ENCODE measurements at places on chromosomes 5 and 9.
A peak's percentile ranks its signal among the peaks of the same experiment; 100 is the strongest.

DNA sequence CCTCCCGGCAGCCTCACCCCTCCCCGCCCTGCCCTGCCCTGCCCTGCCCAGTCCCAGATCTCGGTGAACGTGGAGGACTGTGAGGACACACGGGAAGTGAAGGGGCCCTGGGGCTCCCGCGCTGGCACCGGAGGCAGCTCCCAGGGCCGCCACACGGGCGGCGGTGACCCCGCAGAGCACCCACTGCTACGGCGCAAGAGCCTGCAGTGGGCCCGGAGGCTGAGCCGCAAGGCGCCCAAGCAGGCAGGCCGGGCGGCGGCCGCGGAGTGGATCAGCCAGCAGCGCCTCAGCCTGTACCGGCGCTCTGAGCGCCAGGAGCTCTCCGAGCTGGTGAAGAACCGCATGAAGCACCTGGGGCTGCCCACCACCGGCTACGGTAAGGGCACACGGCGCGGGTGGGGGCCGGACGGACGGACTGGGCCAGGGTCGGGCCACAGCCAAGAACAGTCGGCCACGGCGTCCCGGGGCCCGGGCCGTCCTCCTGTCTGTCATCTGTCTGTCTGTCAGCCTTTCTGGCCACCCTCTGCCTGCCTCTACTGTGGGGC lies 84.2 kb downstream of the KCNT1 start:
- no peak for DNase-seq

GRCh38 chr9:105637787-105638395 lies 24.4 kb upstream of the TAL2 start:
- no peak for DNase-seq

- no peak for DNase-seq
These were observed 65.8 kb upstream of the NFIL3 start for GRCh38 chr9:91489361-91489899.

GRCh38 chr5:77449981-77450380 lies 42.1 kb downstream of the WDR41 start:
- DNase-seq, result no peak

- no peak for DNase-seq
These were observed 229.4 kb downstream of the ADAMTSL1 start for GRCh38 chr9:18703151-18703900.

- DNase-seq, result peak; percentile 52
These were observed 284.5 kb downstream of the RFX3 start for GRCh38 chr9:3241290-3241689.

- DNase-seq, result peak; percentile 85
These were observed 254.8 kb downstream of the CDK5RAP2 start for GRCh38 chr9:120324996-120325642.

DNA sequence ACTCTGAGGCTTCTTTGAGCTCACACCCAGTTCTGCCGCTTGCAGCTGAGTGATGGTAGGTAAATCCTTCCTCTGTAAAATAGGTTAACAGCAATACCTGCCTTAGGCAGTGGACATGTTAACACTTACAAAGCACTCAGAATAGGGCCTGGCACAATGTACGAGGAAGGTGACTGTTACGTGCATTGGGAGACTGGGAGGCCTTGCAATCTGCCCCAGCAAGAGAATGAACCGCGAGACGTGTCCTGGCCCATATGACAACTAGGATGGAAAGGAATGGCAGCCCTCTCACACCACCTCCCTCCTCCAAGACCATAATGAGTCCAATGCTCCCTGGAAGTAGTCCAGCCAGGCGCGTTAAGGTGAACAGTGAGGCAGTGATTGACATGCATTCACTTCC lies 23.1 kb upstream of the AKNA start:
- no peak for DNase-seq

DNA sequence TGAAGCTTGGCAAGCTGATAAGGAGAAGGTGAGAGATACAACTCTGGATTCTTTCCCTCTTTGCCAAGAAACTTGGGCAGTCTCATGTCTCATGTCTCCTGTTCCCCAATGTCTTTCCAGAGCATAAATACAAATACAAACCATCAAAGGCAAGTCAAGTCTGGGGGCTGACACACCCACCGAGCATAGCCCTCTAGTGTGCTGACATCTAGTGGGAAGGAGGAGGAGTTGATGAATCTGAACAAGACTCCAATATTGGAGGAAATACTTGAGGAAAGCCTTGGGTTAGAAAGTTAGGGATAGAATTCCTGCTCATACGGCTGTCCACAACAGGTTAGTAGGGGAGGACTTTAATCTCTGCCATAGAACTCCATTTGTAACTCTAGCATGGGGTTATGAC lies 8.6 kb downstream of the MLANA start:
- DNase-seq, result no peak

GRCh38 chr5:54177058-54177457 lies 133.3 kb downstream of the ARL15 start:
- no peak for DNase-seq

- peak; percentile 96 for DNase-seq
These were observed 26.3 kb downstream of the OR2V2 start for GRCh38 chr5:181173420-181174342.

DNA sequence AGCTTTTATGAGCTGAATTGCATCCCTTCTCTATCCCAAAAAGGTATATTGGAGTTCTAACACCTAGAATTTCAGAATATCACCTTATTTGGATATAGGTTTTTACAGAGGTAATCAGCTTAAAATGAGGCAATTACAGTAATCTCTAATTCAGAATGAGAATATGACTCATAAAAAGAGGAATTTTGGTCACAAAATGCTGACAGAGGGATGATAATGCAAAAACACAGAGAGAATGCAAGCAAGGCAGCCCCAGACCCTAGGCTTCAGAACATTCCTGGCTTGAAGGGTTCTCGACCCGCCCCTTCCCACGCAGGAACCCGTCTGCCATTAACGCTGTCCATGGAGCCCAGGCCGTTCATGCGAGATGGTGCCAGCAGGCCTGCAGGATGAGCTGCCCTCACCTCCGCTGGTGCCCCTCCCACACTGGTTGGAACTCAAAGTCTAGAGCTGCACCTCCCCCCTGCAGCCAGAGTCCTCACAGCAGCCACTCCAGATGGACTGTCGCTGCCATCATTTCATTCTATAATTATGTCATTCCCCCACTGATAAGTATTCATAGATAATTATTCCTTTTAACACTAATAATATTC lies 1173.4 kb upstream of the ACO1 start:
- peak; percentile 15 for DNase-seq

GRCh38 chr5:134989266-134989830 lies 21.6 kb downstream of the CATSPER3 start:
- no peak for DNase-seq

- peak; percentile 30 for DNase-seq
These were observed 27.8 kb upstream of the GRPEL2 start for GRCh38 chr5:149317281-149318048.

DNA sequence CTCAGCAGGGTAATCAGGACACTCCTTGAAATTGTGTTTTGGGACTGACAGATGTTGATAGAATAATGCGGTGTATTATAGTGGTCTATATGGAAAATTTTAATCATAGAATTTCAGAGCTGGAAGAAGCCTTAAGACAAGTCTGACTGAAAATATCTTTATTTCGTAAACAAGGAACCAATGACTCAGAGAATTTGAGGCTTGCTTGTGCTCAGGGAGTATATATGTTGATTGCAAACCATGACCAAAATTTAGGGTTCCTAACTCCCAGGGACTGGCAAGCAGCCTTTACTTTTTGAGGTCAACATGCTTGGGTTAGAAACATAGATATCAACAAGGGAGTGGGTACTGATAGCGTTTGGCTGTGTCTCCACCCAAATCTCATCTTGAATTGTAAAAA lies 287.2 kb downstream of the CD180 start:
- DNase-seq, result no peak

DNA sequence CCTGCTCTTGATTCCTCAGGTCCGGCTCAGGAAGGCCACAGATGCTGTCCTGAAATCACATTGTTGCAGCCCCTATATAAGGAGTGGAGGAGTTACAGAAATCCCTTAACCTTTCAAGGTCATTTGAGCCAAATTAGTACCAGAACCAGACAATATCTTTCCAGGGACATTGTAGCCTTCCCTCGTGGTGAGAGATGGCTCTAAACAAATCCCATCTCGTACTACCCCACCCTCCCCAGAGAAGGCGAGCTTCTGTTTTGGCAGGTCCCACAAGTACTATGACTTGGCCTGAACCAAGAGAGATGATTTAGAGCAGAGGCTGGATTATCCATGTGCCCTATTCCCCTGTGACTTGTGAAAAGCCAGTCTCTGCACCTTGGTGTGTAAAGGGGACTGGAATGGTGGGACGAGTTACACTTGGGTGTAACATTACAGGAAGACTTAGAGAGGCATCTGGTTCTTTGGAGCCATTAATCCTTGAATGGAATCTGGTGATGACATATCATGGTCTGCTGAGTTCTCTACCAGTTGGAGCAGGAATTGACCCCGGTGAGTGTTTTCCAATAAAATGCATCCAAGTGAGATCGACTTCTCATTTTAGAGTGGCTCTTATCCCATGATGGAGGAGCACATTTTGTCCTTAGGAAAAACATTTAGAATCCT lies at the start of gene FAM240B:
Gene FAM240B (minus strand): TSS at position 51 of the 663 bp plus-strand sequence. CDS start 16,134 bp downstream, outside the sequence.
- no peak for DNase-seq

GRCh38 chr5:89374818-89375521 lies 492.0 kb upstream of the MEF2C start:
- DNase-seq, result no peak

- DNase-seq, result no peak
These were observed 21.5 kb upstream of the NFIL3 start for GRCh38 chr9:91445135-91445534.

GRCh38 chr9:136851941-136852663 lies at the start of gene MAMDC4:
Gene MAMDC4, plus strand, starts transcription at chr9:136852346. Its CDS starts 71 bp downstream, at chr9:136852417.
- no peak for DNase-seq

DNA sequence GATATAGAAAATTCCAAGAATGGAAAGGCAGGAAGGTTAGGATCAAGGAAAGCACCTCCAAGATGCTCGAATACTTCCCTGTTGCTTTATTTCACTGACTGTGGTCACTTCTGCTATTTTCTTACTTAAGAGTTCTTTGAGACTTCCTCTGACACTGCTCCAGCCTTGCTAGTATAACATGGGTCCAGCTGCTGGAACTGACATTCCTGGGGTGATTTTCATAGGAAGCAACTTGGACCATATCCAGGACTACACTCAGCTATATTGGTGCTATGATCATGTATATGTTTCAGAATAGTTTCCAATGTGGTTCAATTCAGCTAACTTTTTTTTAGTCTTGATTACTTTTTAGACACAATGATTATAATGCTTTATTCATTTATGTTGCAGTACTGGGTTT lies 81.6 kb upstream of the CKMT2 start:
- no peak for DNase-seq

DNA sequence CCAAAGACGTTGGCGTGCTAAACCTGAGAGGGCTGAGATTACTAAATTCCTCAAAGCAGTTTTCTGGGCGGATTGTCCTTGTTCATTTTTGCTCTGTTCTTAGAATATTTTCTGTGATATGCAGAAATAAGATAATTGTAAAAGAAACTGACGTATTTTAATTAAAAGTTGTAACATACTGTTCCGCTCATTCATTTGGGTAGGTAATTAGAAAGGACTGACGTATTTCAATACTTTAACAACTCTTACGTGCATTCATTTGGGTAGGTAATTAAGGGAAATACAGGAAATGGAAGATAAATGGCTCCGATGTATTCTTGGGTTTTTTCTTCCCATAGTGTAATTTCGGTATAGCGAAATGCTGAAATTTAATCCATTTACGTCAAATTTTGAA lies 1.1 kb downstream of the OSTF1 start:
- no peak for DNase-seq

- DNase-seq, result no peak
These were observed 2.4 kb downstream of the RPS14 start for GRCh38 chr5:150447188-150447587.

DNA sequence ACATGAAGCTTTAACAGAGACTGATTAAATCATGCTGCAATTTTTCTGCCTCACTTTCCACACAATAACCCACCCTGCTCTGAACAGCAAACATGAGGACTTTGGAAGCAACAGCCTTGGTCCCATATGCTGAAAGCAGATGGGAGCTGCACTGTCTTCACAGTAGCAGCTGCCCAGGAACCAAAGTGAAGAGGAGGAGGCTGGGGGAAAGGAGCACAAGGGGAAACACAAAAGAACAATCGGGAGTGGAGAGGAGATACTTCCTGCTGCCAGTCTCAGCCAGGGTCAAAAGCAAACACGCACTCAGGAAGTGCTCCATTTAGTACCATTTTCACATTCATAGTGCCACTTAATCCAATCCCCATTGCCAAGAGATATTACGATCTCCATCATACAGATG lies 183.3 kb upstream of the PUM3 start:
- no peak for DNase-seq

GRCh38 chr5:118326481-118327045 lies 661.8 kb downstream of the DTWD2 start:
- DNase-seq, result no peak

DNA sequence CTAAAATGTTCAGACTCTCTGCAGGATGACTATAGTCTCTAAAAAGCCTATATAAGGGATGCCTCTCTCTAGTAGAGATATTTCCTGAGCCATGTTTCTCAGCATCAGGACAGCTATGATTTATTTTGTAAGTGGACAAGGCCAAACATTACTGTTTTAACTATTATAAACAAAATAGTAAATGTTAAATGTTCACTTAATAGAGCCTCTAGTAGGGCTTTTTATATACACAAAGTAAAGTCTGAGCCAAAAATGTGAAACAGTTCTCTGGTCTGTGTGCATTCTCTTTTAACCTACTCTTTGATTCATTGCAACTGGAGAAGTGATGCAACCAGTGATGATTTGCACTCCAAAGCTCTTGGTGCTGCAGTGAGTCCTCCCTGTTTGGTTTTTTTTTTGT lies 220.5 kb downstream of the GDNF start:
- DNase-seq, result no peak

DNA sequence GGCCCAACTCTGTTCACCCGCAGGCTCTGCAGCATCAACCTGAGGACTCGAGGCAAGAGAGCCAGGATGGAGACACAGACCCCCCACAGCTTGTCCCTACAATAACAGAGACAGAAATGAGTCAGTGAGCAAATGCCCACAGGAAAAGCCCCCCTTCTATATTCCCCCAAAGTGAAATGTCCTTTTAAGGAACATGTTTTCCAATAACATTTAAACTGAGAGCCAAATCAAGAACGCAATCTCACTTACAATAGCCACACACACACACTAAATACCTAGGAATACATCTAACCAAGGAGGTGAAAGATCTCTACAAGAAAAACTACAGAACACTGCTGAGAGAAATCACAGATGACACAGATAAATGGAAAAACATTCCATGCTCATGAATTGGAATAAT lies 49.0 kb downstream of the TEX10 start:
- no peak for DNase-seq

- no peak for DNase-seq
These were observed 24.5 kb upstream of the FCN1 start for GRCh38 chr9:134942011-134942787.

GRCh38 chr9:132669698-132670456 lies at the start of gene DDX31:
Gene DDX31, minus strand, starts transcription at chr9:132669983. Its CDS starts 49 bp downstream, at chr9:132669934.
- peak; percentile 91 for DNase-seq

GRCh38 chr5:30324083-30324482 lies 869.4 kb upstream of the CDH6 start:
- no peak for DNase-seq

DNA sequence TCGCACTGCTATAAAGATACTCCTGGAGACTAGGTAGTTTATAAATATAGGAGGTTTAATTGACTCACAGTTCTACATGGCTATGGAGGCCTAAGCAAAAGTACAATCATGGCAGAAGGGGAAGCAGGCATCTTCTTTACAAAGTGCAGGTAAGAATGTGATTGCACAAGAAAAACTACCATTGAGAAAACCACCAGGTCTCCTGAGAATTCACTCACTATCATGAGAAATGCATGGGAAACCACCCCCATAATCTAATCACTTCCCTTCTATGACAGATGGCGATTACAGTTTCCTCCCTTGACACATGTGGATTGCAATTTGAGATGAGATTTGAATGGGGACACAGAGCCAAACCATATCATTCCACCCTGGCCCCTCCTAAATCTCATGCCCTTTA lies 121.2 kb upstream of the ST8SIA4 start:
- no peak for DNase-seq

Measured in ELF-1 (cell line).